ENCODE measurements at places on chromosomes 2 and 18. TPM values are rescaled to one million over a fixed set of nuclear protein-coding genes. Genes with fewer than 3 reads are reported as not detected.

DNA sequence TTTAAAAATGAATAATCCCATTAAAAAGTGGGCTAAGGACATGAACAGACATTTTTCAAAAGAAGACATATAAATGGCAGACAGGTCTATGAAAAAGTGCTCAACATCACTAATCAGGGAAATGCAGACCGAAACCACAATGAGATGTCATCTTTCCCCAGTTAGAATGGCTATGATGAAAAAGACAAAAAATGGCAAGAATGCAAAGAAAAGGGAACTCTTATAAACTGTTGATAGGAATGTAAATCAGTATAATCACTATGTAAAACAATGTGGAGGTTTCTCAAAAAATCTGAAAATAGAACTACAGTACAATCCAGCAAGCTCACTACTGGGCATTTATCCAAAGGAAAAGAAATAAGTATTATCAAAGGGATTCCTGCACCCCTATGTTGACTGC lies 169.2 kb downstream of the METTL4 start:
- H3K4me1 ChIP-seq = no peaks in the 10 kb centered on the region
- no peak for DNase-seq
- no peak overlapping the region for H3K4me3 ChIP-seq
- no peaks in the 10 kb centered on the region for H3K27me3 ChIP-seq

Gene LTBP1
- 150 TPM for total RNA-seq

DNA sequence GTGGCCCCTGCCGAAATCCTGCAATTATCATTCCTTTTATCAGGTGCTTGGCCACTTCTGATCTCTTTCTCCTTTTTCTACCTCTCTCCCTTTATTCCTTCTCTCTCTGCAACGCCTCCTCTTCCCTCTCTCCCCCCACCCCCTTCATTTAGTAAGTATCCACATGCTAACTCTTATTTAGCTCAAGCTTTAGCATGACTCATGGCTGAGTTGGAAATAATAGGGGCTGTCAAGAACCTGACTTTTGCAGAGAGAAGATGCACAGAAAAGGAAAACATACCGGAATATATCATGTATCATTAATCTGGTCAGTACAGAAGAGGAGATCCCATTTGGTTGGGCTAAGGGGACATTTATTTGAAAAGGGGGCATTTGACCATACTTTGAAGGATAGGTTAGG lies 33.1 kb downstream of the FAM171B start:
- no peaks in the 10 kb centered on the region for H3K27me3 ChIP-seq
- H3K27ac ChIP-seq = no peak overlapping the region
- H3K4me1 ChIP-seq = no peaks in the 10 kb centered on the region
- H3K4me3 ChIP-seq = no peak overlapping the region

DNA sequence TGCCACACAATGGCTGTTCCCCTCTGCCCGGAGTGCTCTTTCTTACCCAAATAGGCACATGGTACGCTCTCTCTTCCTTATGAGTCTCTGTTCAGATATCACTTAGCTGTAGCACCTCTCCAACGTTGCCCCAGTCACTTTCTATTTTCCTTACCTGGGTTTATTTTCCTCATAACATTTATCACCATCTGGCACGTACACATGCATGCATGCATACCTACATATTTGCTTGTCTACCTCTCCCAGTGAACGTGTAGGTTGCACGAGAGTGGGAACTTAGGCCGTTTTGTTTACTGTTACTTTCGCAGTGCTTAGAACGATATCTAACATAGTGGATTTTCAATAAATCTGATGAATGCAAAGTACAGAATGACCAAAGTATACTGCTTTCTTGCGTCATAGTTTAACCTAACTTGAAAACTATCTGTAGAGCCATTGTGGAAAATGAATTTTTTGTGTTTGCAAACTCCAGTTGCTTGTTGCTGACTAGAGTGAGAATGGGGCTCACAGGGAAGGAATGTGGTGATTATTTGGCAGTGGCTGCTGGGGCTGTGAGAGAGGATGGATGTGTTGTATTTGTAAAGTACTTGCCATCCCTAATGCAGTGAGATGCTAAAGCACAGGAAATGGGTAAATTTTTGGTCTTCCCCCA lies 47.1 kb downstream of the ACSL3 start:
- H3K4me3 ChIP-seq = no peak overlapping the region
- peaks cover 10% of the 10 kb centered on the region for H3K4me1 ChIP-seq
- H3K36me3 ChIP-seq = peaks cover 36% of the 10 kb centered on the region
- H3K27ac ChIP-seq = no peak overlapping the region

DNA sequence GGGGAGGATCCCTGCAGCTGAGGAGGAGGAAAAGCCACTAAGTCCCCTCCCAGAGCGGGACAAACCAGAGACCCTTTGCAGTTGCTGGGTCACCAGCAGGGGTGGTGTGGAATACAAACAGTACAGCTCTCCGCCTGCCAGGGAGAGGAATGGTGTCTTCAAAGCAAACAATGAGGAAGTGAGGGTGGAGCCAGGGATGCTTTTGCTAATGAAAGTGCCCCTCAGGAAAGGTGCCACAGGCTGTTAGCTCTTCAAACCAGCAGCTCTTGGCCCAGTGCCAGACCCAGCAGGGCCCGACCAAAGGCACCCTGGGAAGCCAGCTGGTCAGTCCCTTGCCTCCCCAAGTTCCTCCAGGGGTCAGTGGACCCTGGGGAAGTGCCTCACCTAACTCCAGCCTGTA lies 102.8 kb downstream of the HIBCH start:
- H3K4me3 ChIP-seq = no peak overlapping the region
- no peak for DNase-seq

Gene RAMP1
- 36.5 TPM for total RNA-seq

Gene ZNF892
- 3.4 TPM for total RNA-seq

- H3K27me3 ChIP-seq = no peaks in the 10 kb centered on the region
- peaks cover 1% of the 10 kb centered on the region for H3K4me1 ChIP-seq
- peak overlapping the region; percentile 31 for H3K27ac ChIP-seq
- DNase-seq = no peak
- H3K36me3 ChIP-seq = no peaks in the 10 kb centered on the region
These were observed 415.2 kb upstream of the TCF4 start for GRCh38 chr18:56003009-56003719.

DNA sequence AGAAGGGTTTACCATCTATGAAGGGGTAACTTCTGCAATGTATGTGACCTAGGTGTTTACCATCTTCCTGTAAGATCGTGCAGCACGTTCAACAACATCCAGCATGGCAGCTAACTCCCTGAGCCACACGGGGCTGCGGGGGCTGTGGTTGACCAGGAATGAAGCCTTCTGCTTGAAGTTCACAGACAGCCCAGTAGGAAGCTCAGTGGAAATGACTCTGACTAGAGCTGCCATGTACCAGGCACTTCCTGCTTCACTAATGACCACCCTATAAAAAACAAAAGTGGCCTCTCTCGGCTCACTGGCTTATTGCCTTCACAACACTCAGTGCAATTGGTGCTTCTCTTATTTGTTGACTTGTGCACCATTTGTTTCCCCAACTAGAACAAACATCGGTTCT lies 99.7 kb upstream of the SMAD7 start:
- no peaks in the 10 kb centered on the region for H3K36me3 ChIP-seq
- no peak overlapping the region for H3K4me3 ChIP-seq
- no peak for DNase-seq
- no peak overlapping the region for H3K27ac ChIP-seq
- no peaks in the 10 kb centered on the region for H3K27me3 ChIP-seq
- peaks cover 8% of the 10 kb centered on the region for H3K4me1 ChIP-seq

- no peaks in the 10 kb centered on the region for H3K36me3 ChIP-seq
- no peak for DNase-seq
These were observed 762.2 kb downstream of the SUCLG1 start for GRCh38 chr2:83696838-83697237.

DNA sequence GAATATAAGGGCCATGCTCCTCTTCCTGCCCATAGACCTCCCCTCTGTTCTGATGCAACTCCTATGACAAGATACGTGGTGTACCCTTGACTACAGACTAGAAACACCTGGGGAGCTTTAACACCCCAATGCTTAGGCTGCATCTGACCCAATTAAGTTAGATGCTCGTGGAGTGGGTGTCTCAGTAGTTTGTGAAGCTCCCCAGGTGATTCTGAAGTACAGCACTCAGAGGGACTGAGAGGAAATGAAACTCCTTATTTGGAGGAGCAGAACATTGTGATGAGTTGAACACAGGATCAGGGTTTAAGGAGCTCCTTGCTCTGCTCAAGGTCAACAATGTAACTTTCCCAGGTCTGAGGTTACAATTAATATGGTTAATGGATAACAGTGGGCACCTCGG lies 80.3 kb upstream of the TTC39C start:
- peaks cover 5% of the 10 kb centered on the region for H3K4me1 ChIP-seq
- no peaks in the 10 kb centered on the region for H3K36me3 ChIP-seq
- H3K4me3 ChIP-seq = no peak overlapping the region
- DNase-seq = no peak
- H3K27ac ChIP-seq = no peak overlapping the region

Gene CNRIP1
- 15.9 TPM for total RNA-seq

DNA sequence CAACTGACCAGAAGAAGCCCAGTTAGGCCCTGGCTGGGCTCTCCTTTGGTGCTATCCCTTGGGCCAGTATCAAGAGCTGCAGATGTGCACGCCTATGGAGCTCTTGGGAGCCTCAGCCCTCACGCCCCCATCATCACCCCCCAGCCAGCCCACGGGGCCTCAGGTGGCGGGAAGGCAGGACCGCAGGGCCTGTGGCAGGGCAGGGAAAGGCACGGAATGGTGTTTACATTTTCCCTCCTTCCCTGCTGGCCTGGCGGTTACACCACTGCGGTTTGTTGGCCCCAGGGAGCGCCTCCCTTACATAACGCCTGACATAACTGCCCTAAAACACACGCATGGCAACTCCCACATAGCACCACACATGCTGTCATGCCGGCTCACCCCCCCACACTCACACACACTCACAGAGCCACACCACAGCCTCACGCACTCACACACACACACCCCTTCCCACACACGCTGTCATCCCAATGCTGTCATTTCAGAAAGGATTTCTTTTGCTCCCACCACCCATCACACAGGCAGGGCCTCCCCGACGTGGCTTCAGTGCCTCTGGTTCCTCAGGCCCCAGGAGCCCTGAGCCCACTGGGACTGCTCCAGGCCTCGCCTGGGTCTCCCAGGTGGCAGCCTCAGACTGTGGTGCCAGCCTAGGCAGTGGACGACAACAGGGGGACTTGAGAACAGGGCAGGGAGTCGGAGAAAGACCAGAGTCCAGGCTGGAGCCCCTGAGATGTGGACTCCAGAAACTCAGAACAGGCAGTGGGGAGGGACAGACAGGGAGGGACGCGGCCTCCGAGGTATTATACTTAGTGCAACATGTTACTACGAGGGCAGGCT lies 15.7 kb downstream of the ZFP36L2 start:
- no peak overlapping the region for H3K4me3 ChIP-seq
- no peaks in the 10 kb centered on the region for H3K36me3 ChIP-seq
- DNase-seq = peak; percentile 61
- H3K27ac ChIP-seq = no peak overlapping the region

GRCh38 chr2:39938035-39938835 lies 159.2 kb upstream of the THUMPD2 start:
- no peak for DNase-seq
- no peaks in the 10 kb centered on the region for H3K4me1 ChIP-seq

Gene ASB18
- 49.8 TPM for total RNA-seq

GRCh38 chr2:65913813-65914212 lies 481.4 kb upstream of the SPRED2 start:
- H3K27ac ChIP-seq = no peak overlapping the region
- no peak overlapping the region for H3K4me3 ChIP-seq
- H3K4me1 ChIP-seq = no peaks in the 10 kb centered on the region
- no peak for DNase-seq
- H3K36me3 ChIP-seq = no peaks in the 10 kb centered on the region
- no peaks in the 10 kb centered on the region for H3K27me3 ChIP-seq

GRCh38 chr2:6233993-6234392 lies 541.8 kb downstream of the SOX11 start:
- H3K27ac ChIP-seq = no peak overlapping the region
- no peaks in the 10 kb centered on the region for H3K36me3 ChIP-seq
- DNase-seq = no peak
- H3K27me3 ChIP-seq = no peaks in the 10 kb centered on the region
- no peaks in the 10 kb centered on the region for H3K4me1 ChIP-seq
- H3K4me3 ChIP-seq = no peak overlapping the region

Gene MYO5B
- total RNA-seq = 1.8 TPM

- no peak for DNase-seq
- H3K27ac ChIP-seq = no peak overlapping the region
- no peaks in the 10 kb centered on the region for H3K4me1 ChIP-seq
- H3K4me3 ChIP-seq = no peak overlapping the region
- no peaks in the 10 kb centered on the region for H3K27me3 ChIP-seq
- H3K36me3 ChIP-seq = no peaks in the 10 kb centered on the region
These were observed 87.0 kb upstream of the PROKR1 start for GRCh38 chr2:68556381-68556780.

Gene DLX1
- 0.11 TPM for total RNA-seq

DNA sequence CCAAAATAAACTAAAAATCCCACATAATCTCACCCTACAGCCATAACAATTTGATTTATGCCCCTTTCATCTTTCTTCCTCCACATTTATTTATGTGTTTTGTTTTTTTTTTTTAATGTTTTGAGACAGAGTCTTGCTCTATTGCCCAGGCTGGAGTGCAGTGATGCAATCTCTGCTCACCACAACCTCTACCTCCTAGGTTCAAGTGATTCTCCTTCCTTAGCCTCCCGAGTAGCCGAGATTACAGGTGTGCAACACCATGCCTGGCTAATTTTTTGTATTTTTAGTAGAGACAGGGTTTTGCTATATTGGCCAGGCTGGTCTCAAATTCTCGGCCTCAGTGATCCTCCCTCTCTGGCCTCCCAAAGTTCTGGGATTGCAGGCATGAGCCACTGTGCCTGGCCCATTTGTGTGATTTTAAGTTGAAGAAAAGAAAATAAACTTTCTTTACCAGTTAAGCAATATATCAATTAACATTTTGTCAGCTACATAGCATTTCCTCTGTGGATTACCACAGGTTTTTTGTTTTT lies 35.9 kb upstream of the LPIN2 start:
- no peak for DNase-seq
- no peak overlapping the region for H3K27ac ChIP-seq
- H3K36me3 ChIP-seq = no peaks in the 10 kb centered on the region
- no peaks in the 10 kb centered on the region for H3K4me1 ChIP-seq
- no peak overlapping the region for H3K4me3 ChIP-seq
- no peaks in the 10 kb centered on the region for H3K27me3 ChIP-seq

GRCh38 chr2:32008805-32009515 lies 1.8 kb downstream of the MEMO1 start:
- no peak overlapping the region for H3K27ac ChIP-seq
- peaks cover 36% of the 10 kb centered on the region for H3K4me1 ChIP-seq
- H3K27me3 ChIP-seq = no peaks in the 10 kb centered on the region
- H3K36me3 ChIP-seq = no peaks in the 10 kb centered on the region

DNA sequence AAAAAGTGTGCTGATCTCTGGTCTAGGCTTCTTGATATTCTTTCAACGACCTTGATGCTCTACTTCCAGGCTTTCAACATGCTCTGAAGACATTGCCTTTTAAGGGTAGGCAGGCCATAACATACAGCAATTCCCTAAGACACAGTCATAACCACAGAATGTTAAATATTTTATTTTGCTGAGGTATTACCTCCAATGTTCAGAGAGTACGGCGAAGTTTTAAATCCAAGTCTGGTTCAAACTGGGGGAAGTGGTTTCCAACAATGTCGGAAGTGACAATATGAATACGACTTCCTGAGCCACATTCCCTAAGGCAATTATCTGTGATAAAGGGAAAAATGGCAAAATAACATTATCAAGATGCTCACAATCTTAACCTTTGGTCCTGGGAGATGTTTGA lies 1077.9 kb upstream of the PIK3C3 start:
- no peaks in the 10 kb centered on the region for H3K27me3 ChIP-seq
- H3K4me3 ChIP-seq = no peak overlapping the region
- DNase-seq = no peak
- no peaks in the 10 kb centered on the region for H3K36me3 ChIP-seq
- H3K4me1 ChIP-seq = no peaks in the 10 kb centered on the region

- H3K4me3 ChIP-seq = no peak overlapping the region
- H3K27ac ChIP-seq = no peak overlapping the region
- DNase-seq = no peak
- H3K36me3 ChIP-seq = no peaks in the 10 kb centered on the region
- H3K4me1 ChIP-seq = no peaks in the 10 kb centered on the region
These were observed 60.4 kb downstream of the RHOB start for GRCh38 chr2:20507166-20507692.

Gene LYG2
- not detected for total RNA-seq

All from heart left ventricle (tissue), 16 donors.